ENCODE measurements at places on chromosomes 16 and 17.

DNA sequence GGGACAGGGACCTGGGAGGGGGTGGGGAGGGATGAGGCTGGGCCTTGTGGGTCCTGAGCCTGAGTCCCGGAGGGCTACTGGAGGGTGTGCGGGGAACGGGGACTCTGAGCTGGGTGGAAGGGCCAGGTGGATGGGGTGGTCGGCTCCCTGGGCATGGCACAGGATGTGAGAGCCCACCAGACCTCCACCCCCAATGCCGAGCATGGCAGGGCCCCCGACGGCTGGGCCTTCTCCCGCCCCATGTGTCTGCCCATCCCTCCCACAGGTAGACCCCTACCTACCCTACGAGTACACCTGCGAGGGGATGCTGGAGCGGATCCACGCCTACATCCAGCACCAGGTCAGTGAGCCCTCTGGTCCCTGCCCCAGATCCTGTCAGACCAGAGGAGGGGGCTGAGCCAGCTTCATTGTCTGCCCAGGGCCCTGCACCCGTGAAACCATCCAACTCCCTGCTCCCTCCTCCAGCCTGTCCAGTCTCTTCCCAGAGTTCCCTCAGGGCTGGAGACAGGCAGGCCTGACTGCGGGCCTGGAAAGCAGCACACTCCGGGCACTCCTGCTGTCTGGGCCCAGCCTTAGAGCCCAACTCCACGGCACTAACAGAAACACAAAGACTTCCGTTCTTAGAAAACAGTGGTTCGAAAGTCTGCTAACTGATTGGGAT lies 78.0 kb downstream of the MGAT5B start:
- no peak for DNase-seq

DNA sequence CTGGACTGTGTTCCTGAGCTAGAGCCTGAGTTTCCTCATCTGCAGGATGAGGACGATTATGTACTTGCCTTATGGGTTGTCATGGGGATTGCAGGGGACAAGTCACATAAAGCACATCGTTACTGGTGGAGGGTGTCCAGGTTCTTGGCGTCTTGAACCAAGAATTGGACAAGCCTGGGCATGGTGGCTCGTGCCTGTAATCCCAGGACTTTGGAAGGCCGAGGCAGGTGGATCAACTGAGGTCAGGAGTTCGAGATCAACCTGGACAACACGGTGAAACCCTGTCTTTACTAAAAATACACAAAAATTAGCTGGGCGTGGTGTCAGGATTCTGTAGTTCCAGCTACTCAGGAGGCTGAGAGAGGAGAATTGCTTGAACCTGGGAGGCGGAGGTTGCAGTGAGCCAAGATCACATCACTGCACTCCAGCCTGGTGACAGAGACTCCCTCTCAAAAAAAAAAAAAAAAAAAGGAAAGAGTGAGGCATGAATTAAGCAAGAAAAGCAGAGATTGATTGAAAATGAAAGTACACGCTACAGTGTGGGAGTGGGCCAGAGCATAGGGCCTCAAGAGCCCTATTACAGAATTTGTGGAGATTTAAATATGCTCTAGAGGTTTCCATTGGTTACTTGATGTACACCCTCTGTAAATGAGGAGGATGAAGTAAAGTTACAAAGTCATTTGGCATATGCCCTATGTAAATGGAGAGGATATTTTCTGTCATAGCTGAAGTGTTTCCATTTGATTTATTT lies 30.7 kb downstream of the ADGRG5 start:
- DNase-seq: no peak

- DNase-seq: no peak
Measured at GRCh38 chr16:79077346-79077745, 523.2 kb downstream of the MAF start.

- peak; percentile 55 for DNase-seq
Measured at GRCh38 chr16:21302898-21303528, 24.9 kb upstream of the CRYM start.

DNA sequence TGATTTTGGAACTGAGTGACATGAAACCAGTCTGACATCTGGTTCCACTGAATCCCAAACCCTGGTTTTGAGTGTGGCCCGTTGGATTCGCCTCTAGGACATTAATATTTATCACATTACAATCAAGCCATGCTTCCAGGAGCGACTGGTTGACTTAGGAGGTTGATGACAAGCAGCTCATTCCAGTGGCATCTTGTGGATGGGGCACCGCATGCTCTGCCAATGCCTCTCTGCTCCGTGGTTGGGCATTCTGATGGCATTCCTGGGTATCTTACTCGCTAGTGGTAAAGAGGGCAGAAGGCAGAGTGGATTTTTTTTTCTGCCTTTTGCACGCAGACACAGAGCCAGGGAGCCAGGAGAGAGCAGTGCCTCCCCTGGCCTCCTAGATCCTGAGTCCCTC lies 31.4 kb downstream of the CACNG4 start:
- no peak for DNase-seq

- DNase-seq: no peak
Measured at GRCh38 chr17:71227841-71228240, 893.0 kb upstream of the SOX9 start.

DNA sequence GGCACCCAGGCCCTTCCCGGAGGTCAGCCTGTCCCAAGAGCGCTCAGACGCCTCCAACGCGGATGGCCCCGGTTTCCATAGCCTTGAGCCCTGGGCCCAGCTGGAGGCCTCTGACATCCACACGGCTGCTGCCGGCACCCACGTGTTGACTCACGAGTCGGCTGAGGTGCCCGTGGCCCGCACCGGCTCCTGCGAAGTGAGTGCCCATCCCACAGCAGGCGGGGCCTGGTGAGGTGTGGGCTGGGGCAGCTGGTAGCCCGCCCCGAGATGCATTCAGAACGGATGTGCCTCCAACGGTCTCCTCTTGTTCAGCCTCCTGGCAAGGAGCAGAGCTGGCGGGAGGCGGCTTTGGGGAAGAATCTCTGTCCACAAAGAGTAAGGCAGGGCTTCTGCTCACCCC lies 2.7 kb downstream of the WDR90 start:
- no peak for DNase-seq

- DNase-seq: no peak
Measured at GRCh38 chr17:47884905-47885730, 10.9 kb upstream of the SP2 start.

GRCh38 chr17:37490638-37491614 lies 1.2 kb downstream of the DUSP14 start:
- peak; percentile 87 for DNase-seq

GRCh38 chr16:28192806-28193529 lies 18.8 kb downstream of the XPO6 start:
- no peak for DNase-seq

DNA sequence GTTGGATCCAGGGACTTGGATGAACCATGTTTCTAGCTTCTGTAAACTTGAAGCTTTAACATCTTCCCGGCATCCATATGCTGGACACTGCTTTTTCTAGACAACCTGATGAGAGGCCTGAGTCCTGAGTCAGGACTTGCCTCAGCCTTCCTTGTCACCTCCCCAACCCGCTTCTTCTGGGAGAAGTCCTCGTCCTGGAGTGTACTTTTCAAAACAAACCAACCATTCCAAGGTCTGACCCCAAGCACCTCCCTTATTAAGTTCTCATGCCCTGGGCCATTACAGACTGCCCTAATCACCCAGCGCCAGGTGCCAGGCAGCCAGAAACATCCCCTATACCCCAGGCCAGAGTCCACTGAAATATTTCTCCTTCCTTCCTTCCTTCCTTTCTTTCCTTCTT lies 59.4 kb downstream of the CLEC19A start:
- no peak for DNase-seq

- DNase-seq: no peak
Measured at GRCh38 chr17:28912281-28912937, 9.5 kb upstream of the DHRS13 start.

GRCh38 chr16:48408688-48409087 lies 23.5 kb upstream of the SIAH1 start:
- DNase-seq: peak; percentile 78

DNA sequence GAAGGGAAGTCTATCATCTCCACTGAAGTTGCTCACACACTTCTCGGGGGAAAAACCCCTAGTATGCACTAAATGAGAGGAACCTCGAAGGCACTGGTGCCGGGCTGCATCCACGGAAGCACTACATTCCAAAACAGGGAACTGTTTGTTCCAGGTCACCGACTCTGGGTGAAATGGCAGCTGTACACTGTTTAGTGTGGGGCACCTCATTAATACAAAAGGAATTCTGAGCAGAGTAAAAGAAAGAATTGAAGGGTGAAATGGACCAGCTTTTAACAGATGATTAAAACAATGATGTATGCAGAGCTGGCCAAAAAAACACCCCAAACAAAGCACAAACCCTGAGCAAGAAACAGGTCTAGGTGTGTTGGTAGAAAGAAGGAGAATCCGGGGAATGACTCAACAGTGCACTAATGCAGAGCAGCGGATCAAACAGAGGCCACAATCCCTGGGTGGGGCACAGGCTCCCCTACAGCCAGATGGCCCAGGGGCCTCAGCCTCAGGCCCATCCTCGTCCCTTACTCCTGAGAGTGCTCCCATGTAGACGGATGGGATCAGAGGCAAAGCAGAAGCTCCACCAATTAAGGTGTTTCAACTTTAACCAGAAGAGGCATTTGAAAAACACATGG lies 161.5 kb downstream of the ZFHX3 start:
- no peak for DNase-seq

GRCh38 chr17:80476877-80477646 lies 655 bp upstream of the NPTX1 start:
- DNase-seq: no peak

DNA sequence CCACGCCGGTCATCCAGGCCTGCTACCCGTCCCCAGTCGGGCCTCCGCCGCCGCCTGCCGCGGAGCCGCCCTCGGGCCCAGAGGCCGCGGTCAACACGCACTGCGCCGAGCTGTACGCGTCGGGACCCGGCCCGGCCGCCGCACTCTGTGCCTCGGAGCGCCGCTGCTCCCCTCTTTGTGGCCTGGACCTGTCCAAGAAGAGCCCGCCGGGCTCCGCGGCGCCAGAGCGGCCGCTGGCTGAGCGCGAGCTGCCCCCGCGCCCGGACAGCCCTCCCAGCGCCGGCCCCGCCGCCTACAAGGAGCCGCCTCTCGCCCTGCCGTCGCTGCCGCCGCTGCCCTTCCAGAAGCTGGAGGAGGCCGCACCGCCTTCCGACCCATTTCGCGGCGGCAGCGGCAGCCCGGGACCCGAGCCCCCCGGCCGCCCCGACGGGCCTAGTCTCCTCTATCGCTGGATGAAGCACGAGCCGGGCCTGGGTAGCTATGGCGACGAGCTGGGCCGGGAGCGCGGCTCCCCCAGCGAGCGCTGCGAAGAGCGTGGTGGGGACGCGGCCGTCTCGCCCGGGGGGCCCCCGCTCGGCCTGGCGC lies 2.4 kb downstream of the HIC1 start:
- DNase-seq: no peak

DNA sequence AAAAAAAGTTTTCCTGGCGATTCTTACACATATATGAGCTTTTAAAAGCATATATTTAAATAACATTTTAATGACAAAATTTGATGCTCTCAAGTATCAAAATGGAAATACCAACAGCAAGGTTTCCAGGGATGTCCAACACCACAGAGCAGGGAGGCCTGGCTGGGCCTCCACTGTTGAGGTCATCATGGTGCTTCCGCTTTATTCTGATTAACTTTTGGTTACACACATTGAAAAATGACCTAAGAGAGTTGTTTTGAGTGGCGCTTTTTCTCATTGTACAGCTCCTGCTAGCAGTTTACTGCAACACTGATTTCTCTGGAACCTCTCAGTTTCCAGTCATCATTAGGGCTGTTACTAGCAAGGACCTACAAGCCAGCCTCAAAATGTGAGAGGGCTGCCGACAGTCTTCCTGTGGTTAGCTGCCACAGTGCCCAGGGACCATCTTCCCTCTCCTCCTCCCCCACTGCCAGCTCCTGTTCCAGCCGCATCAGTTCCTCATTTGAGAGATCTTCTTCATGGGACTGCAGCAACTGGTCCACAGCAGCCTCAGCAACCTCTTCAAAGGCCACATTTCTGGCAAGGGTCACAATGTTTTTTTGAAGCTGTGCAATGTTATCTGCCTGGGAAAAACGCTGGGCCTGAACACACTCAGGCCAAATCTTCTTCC lies 21.3 kb downstream of the DEF8 start:
- no peak for DNase-seq

DNA sequence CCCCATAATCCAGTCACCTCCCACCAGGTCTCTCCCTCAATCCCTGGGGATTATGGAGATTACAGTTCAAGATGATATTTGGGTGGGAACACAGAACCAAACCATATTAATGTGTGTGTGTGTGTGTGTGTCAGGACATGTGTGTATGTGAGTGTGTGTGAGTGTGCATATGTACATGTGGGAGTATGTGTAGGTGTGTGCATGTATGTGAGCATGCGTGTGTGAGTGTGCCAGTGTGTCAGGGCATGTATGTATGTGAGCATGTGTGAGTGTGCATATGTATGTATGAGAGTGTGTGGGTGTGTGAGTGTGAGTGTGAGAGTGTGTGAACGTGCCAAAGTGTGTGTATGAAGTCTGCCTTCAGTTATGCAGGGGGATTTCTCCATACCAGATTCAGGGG lies 37.8 kb downstream of the RGS9 start:
- no peak for DNase-seq

- no peak for DNase-seq
Measured at GRCh38 chr17:76102944-76103273, 678 bp downstream of the EXOC7 start.

DNA sequence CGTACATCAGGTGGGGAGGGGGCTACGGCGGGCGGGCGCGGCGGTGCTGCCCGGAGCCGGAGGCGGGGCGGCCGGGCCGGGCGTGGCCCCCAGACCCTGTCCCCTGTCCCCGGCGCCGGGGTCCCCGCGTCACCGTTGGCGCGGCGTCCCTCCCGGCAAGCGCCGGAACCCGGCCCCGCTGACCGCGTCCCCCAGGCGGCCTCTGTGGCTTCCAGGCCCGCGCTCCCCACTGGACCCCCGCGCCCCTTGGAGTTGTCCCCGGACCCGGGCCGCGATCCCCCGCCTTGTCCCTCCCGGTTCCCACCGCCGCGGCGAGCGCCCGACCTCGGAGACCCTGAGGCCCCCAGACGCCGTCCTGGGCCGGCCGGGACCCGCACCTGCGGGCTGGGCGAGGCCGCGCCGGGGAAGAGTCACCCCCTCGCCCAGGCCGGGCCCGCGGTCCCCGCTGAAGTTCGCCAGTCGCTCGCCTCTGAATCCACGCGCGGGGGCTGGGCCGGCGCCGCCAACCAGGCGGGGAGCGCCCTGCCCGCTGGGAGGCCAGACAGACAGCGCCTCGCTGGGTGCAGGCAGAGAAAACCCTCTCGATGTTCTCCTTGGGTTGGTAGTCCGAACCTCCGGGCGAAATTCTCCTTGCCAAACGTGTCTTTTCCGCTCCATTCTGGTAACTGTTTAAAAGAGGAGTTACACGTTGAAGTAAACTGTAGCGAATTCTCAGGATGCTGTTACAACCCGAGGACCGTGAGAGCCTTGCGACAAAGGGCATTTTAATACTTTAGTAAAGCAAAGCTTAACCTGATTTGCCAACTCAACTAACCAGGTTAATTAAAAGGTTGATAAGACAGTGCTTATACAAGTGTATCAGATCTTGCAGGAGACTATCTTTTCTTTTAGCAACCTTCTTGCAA lies 761 bp downstream of the GAN start:
- DNase-seq: peak; percentile 38
